ENCODE measurements at places on chromosomes 7 and 10.

- DNase-seq, result no peak
Measured at GRCh38 chr7:152866125-152866524, 106.6 kb downstream of the ACTR3B start.

- DNase-seq, result no peak
Measured at GRCh38 chr7:137978464-137979237, 23.2 kb downstream of the CREB3L2 start.

DNA sequence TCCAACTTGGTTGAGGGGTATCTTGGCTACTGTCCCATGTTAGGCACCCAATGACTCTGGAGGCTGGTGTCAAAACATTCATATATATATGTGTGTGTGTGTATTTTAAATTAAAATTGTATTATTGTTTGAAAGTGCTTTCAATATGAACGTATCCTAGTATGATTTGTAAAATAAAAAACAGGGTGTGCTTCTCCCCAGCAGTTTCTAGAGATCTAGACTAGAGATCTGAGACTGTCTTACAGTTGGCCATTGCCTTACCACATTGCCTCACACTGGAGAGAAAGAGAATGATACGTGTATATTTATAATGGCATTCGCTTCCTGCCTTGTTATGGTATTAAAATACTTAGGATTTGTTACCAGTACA, 1.2 kb downstream of the BAG3 start:
- DNase-seq, result peak; percentile 56

DNA sequence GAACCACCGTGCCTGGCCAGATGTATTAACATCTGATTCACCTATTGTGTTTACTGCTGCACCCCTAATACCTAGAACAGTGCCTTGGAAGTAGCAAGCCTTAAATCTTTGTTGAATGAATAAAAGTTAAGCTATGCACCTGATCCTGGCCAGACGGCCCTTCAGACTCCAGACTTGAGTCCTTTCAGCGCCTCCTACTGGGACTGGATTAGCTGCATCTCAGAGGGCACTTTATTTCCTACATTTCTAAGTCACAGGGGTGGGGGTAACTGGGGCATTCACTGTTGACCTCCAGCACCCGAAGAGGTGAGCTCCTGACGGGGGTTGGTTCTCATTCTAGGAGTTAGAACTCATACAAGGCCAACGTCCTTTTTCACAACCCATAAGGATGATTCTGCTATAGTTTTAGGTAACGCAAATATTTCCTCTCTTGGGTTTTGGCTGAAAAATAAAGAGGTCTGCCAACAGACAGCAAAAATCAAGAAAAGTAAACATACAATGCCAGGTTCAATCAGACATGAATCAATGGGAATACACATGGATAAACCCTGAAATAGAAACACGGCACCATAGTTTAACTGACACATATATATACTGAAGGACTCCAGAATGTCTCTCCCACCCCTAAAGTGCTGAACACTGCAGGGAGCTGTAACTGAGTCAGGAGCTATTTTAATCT, 48.0 kb upstream of the DLG5 start:
- no peak for DNase-seq

DNA sequence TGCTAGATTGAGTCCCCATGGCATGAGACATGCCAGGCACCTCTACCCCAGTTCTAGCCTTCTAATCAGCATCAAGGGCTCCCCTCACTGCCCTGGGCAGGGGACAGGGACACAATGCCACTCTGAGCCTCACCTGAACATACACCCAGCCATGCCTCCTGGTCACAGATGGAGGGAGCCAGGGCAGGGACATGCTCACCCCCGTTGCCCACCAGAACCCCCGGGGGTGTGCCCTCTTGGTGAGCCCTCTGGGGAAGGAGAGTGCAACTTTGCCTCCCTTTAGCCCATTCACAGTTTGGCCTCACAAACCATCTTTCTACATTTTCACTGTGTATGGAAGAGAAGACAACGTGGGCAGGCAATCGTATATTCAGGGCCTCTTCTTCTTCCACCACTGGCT, 167.2 kb downstream of the LCOR start:
- DNase-seq, result no peak

- no peak for DNase-seq
Measured at GRCh38 chr7:128889121-128889520, 21.4 kb downstream of the KCP start.

GRCh38 chr7:27641581-27642230, 21.0 kb downstream of the HIBADH start:
- DNase-seq, result no peak

DNA sequence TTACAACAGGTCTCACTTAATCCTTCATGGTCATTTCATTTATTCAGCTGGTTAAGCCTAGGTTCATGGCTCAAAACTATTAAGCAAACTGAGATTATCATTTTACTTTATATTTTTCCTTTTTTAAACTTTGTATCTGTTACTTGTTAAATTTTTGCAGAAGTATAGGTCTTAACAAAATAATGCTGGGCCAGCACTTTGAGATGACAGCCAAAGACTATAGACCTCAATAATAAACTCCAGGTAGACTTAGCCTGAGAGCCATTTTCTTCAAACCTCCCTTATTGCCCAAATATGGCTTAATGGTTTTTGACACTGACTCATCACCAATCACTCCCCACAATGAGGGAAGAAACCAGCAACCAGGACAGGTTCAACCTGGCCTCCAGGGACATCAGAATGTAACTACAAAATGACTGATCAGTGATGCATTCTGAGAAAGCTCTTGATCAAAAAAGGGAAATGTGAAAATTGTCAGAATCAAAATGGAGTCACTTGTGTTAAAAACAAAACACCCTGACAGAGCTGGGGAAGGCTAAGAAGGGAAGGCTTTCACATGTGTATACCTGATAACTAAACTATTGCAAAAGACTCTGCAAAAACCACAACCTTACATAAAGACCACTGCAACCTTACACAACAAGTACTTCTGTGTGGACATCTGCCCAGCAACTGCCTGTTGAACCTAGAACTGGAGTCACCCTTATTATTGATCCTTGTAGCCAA, 2.1 kb upstream of the CCDC126 start:
- DNase-seq, result no peak

GRCh38 chr7:45176091-45176490, 18.5 kb downstream of the RAMP3 start:
- no peak for DNase-seq

GRCh38 chr10:110378533-110379108, 73.9 kb upstream of the SMNDC1 start:
- DNase-seq, result no peak

- no peak for DNase-seq
Measured at GRCh38 chr7:2647594-2648172, 15.9 kb downstream of the TTYH3 start.

DNA sequence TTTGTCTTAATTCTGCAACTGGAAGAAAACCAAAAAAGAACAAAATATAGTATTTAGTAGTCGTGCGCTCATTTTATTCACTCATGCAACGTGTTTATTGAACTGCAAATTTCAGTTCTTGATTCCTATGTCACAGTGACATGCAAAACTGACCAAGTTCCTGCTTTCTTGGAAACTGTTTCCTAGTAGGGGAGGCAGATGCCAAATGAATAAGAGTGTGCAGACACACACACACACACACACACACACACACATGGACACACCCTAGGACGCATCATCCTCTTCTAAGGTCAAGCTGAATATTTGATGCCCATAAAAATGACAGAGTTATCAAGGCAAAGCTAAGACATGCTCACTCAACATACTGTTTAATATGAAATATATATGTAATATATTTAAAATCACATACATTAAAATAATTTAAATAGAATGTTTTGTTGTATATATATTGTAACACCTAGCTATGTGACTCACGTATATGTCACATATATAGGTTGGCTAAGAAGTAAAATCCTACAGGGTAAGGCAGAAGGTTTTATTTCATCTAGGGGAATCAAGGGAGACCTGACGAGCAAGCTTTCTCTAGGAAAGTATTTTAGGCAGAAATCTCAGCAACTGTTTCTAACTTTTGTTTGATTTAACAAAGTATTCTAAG, 79.6 kb downstream of the SVIL start:
- DNase-seq, result no peak

DNA sequence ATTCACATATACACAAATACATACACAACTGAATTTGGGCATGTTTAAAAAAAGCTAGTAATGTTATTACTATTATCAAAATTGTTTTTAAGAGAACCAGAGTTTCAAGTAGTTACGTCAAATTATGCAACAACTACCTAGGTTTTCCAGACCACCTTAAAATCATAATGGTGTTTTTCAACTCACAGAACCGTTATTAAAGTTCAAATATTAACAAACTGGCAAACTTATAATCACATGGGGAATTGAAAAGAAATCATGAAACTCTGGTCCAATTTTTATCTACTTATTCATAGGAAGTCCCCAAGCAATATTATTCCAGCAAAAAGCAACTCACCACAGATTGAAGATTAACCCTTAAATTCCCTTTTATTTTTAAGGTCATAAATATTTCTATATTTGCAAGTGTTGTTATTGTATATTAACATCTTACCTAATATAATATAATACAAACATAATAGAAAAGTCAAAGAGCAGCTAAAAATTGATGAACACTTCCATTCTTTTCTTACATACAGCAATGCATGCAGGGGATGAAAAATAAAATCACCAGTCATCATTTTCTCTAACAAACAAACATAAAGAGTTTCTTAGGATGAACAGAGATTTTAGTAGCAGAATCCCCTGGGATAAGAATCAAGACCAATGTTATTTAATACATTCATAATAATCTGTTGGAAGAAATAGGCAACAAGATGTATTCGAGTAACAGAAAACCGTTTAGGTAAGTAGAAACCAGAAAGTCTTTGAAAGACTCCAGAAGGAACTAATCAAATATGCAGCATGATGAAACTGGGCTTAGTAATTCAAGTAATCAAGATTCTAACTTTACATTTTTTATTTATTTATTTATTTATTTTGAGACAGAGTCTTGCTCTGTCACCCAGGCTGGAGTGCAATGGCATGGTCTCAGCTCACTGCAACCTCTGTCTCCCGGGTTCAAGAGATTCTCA, 391.1 kb downstream of the PARD3 start:
- no peak for DNase-seq

DNA sequence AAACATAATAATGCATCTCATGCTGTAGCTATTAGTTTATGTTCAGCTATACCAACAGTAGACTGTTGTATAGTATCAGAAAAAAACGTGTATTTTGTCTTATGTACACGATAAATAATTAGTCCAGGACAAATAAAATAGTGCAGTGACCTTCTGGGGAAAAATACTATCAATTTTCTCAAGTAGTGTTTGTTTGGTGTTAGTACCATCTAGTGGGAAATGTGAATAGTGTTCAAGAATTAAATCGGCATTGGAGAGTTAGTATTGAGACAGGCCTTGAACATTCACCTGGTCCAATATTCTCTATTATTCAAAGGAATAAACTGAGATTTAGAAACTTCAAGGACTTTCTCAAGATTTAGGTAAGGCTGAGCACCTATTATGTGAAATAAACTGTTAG, 21.7 kb upstream of the OR2A5 start:
- DNase-seq, result no peak

DNA sequence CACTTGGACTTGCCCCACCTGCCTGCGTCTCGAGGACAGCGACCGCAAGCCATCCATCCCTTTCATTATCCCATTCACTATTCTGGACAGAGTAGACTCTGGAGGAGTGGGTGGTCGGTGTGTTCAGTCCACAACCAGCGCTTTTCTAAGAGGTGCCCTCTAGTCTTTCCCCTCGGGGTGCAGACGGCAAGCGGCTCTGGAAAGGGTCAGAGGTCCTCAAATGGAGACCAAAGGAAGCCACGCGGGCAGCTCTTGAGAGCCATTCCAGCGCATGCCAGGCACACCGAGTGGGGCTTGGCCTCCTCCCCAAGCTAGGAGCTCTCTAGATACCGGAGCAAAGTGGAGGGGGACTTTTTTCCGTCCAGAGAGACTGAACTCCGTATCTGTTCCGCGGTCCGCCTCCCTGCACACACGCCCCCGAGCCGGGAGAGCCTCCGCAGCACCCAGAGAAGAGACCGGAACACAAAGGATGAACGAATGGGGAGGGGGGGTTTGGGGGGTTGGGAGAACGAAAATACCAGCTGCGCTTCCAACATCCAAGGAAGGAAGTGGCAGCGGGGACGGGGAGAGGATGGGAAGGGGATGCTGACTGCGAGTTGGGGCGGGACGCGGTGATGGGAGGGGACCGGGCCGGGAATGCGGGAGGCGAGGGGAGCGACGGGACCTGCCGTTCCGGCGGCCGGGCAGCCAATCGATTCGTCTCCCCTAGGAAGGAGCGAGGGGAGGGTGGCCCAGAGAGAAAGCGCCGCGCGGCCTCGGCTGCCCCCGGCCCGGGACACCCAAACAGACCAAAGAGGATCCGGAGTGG, 515 bp downstream of the GSDME start:
- DNase-seq, result no peak

DNA sequence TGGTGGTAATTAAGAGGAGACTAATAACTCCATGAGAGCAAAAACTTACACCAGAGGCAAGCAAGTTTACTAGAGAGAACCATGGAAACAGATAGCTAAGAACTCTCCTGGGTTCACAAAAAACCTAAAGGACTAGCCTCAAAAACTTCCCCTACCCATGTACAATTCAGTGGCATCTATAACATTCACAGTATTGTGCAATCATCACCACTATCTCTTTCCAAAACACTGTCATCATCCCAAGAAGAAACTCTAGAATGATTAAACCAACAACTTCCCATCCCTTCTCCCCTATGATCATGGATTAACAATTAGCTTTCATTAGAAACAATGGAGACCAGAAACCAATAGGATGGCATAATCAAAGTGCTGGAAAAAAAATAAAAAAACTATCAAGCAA, 1038.3 kb downstream of the LRMDA start:
- DNase-seq, result no peak

DNA sequence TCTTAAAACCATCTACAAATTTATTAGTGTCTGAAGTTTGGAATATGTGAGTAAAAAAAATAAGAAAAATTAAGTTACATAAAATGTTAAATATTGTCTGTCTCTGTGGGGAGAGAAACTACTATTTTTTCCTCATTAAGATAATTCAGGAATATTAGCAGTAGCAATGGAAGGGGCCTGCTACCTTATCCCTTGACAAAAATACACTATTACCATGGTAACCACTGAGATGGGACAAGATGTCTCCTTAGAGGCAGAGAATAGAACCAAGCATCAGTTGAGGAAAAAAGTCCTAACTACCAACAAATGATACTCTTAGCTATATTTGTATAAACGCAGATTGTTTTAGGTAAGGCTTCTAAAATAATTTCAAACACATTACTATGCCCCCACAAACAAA, 150.7 kb upstream of the LSM8 start:
- no peak for DNase-seq

DNA sequence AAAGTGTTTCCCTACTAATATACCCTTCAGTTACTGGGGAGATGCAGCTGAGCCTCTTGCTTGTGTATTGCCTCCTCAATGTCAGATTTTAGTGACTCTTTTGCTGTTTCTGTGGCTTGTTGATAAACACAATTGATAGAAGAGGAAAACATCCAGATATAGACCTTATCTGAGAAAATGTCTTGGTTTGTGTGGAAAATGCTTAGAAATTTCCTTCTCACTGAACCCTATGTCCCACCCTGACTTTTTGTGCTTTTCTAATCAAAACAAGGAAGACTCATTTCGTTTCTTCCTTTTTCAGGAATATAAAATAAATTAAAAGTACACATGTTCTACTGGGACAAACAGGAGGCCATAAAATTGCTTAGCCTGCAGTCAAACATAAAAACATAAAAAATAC, 257.5 kb downstream of the PHF14 start:
- no peak for DNase-seq
